ENCODE measurements at places on chromosomes 7 and 10. TPM values are rescaled to one million over a fixed set of nuclear protein-coding genes. Genes with fewer than 3 reads are reported as not detected.

- no peaks in the 10 kb centered on the region for H3K27me3 ChIP-seq
- no peaks in the 10 kb centered on the region for H3K4me1 ChIP-seq
- H3K27ac ChIP-seq: no peak overlapping the region
- H3K4me3 ChIP-seq: no peak overlapping the region
Measured at GRCh38 chr7:94949532-94949931, 42.1 kb downstream of the PPP1R9A start.

CYP3A4 gene
- total RNA-seq: not detected

EPHB6 gene
- total RNA-seq: 19.7 TPM

- H3K4me3 ChIP-seq: no peak overlapping the region
- no peak for DNase-seq
- no peaks in the 10 kb centered on the region for H3K27me3 ChIP-seq
- H3K4me1 ChIP-seq: no peaks in the 10 kb centered on the region
Measured at GRCh38 chr7:120060281-120060680, 212.7 kb upstream of the KCND2 start.
